NCI-H187 treated with DMSO at 0.1 percent for 48 hours (cell line): ENCODE measurements at places on chromosomes 16 and 17.

DNA sequence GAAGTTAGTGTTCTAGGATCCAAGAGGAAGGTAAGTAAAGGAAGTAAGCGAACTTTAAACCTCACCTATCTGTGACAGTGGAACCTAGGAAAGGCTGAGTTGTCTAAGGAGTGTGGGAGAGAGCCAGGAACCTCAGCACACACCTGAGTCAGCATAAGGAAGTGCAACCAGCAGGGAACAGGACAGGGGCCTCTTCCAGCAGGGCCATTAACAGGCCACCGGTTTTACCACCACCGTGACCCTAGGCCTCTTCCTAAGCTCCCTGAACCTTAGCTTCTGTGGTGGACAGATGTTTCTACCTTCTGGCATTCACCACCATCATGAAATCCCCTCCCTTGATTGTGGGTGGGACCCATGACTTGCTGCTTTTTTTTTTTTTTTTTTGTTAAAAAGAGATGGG lies 26.7 kb upstream of the GPATCH8 start:
- no peak for DNase-seq

DNA sequence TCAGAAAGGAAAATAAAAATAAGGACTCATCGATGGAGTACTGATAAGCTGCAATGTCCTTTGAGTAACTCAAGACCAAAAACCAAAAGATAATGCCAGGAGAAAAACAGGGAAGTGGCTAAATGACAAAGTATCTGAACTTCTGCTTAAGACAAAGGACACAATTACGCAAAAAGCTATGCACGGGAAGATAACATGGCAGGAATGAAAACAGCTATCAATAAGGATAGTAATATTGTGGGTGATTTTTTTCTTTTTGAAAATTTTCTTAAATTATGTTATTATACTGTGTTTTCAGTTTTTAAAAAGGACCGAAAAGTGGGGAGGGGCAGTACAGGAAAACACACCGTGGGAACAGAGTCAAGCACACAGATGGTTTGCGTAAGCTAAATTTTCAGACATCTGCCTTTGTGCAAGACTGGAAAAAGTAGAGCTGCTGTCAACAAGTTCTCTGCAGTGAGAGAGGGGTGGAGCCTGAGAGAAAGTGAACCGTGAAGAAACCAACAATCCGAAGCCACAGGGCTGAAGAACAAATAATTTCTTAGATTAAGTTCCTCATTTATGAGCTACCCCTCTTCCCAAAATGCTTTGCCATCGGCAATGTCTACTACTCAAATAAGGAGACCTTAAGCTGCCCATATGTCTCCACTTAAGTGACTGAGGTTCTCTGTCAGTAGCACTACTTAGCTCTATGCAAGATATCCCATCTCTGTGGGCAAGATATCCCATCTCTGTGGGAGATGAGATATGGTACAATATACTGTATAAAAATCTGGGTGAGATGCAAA lies 99.9 kb upstream of the CORO6 start:
- DNase-seq: no peak

DNA sequence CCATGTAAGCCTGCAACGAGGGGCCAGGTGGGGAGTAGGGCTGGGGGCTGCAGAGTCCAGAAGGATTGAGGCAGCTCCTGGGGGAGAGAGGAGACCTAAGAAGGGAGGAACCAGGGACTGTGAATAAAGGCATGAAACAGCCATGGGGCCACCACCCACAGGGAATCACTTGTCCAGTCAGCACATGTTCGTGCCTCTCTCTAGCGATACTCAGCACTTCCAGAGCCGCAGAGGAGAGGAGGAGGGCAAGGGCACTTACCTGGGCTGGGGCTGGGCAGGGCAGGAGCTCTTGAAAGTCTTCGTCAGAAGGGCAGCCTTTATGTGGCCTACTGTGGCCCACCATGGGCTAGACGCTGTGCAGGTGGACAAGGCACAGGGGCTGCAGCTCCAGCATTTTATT lies 24.2 kb downstream of the CACNA1G start:
- DNase-seq: no peak

- DNase-seq: no peak
Measured at GRCh38 chr17:37194208-37194607, 181.6 kb upstream of the C17orf78 start.

GRCh38 chr16:52553322-52553721 lies 6.4 kb upstream of the TOX3 start:
- DNase-seq: no peak

DNA sequence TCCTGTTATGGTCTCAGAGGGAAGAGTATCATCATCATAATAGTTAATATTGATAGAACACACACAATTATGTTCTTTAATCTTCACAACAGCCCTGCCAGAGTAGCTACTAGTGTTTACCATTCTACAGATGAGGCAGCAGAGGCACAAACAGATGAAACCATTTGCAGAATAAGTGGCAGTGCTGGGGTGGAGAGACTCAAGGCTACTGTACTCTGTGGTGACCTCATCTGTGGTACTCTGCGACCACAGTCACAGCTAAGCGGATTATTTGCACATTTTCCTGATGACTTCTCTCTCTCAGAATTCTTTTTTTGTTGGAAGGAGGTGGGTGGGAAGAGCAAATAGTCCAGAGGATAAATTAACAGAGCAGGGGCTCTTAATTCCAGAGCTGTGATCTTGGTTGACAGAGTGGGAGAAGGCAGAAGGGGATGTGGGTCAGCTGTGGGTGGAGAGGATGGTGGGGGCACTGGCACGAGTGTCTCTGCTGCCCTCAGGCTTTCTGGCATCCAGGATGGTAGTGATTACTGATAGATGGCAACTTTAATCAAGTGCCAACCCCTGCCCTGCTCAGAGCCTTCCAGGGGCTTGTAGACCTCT lies 41.8 kb downstream of the MRM1 start:
- DNase-seq: no peak

DNA sequence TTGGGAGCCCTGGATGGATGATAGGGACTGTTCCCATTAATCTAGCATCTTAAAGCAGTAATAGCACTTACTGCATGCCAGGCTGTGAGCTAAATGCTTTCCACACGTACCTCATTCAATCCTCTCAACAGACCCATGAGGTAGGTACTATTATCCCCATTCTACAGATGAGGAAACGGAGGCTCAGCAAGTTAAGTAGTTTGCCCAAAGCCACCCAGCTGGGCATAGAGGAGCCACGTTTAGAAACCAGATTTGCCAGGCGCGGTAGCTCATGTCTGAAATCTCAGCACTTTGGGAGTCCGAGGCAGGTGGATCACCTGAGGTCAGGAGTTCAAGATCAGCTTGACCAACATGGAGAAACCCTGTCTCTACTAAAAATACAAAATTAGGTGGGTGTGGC lies 2.0 kb upstream of the RAI1 start:
- no peak for DNase-seq

DNA sequence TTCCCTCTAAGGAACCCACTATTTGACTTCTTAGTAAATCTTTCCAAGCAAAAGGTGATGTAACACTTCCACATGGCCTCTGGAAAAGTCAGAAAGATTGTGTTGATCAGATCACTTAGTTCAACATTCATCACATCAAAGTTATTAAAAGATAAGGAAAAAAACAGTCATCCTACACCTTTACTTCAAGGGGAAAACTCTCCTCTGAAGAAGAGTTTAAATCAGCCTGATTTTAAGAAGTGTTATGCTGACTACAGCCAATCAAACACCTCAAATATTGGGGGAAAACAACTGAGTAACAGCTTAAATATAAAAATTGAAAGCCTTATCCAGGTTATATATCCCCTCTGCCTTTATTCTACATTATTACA lies 19.6 kb upstream of the COPRS start:
- DNase-seq: no peak

GRCh38 chr16:88601313-88602036 lies 31.3 kb downstream of the ZC3H18 start:
- DNase-seq: no peak

DNA sequence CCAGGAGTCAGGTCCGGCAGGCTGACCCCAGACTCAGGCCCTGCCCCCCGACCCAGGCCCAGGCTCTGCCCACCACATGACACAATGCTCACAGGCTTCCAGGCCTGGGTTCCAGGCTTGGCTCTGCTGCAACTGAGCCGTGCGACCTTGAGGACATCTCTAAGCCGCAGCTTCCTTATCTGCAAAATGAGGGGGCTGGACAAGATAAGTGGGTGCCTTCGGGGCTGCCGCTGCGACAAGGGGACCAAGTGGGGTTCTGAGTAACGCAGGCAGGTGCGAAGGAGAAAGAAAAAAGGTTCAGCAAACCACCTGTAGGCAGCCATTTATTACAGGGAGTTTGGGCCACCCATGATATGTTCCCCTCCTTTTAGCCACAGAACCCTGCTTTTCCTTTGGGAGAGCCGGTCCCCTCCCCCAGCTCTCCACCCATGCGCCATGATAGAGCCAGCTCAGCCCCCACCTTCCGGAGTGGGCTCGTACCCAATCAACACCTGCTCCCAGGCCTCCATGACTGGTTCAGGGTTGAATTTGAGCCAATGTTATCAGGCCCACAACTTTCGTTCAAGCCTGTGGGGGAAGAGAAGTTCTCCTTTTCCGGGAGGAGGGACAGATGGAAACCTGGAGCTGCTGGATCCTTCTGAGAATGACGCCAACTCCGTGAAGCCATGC lies 38.2 kb downstream of the RTN4RL1 start:
- DNase-seq: no peak

DNA sequence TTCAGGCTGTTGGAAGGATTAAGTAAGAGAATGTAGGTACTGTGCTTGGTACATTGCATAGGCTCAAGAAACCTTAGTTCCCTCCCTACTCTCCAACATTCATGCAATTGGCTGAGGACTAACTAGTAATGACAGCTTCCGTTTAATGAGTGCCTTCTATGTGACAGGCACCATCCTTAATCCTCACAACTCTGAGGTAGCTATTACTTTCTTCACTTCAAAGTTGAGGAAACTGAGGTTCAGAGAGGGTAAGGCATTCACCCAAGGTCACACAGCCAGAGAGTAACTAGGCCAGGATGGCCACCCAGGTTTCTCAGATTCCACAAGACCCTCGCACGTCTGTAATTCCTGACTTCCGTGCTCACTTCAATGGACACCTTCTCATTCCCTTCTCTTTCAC lies 22.2 kb downstream of the UNC119 start:
- DNase-seq: no peak

GRCh38 chr16:69217433-69217832 lies 30.5 kb downstream of the SNTB2 start:
- no peak for DNase-seq

- no peak for DNase-seq
Measured at GRCh38 chr16:87173294-87173893, 143.8 kb downstream of the C16orf95 start.

- DNase-seq: no peak
Measured at GRCh38 chr16:29712809-29713208, 33.0 kb downstream of the C16orf54 start.

GRCh38 chr16:50741225-50741780 lies 583 bp upstream of the CYLD start:
- no peak for DNase-seq

- no peak for DNase-seq
Measured at GRCh38 chr17:34067011-34067410, 188.1 kb upstream of the CCL2 start.

DNA sequence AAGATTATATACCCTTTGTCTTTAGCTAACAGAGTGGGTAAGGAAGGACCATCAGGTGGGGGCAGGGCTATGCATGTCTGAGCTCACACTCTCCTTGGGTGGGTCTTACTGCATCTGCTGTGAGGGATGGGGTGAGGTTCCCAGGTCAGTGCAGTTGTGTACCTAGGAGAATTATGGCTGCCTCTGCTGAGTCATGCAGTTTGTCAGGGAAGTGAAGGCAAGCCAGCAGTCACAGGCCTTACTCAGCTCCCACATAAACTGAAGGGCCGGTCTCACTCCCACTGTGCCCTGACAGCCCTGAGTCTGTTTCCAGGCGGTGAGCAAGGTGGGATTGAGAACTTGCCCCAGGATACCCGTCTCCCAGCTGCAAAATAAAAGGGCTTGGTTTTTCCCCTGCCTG lies 328.6 kb downstream of the MAP2K6 start:
- no peak for DNase-seq

DNA sequence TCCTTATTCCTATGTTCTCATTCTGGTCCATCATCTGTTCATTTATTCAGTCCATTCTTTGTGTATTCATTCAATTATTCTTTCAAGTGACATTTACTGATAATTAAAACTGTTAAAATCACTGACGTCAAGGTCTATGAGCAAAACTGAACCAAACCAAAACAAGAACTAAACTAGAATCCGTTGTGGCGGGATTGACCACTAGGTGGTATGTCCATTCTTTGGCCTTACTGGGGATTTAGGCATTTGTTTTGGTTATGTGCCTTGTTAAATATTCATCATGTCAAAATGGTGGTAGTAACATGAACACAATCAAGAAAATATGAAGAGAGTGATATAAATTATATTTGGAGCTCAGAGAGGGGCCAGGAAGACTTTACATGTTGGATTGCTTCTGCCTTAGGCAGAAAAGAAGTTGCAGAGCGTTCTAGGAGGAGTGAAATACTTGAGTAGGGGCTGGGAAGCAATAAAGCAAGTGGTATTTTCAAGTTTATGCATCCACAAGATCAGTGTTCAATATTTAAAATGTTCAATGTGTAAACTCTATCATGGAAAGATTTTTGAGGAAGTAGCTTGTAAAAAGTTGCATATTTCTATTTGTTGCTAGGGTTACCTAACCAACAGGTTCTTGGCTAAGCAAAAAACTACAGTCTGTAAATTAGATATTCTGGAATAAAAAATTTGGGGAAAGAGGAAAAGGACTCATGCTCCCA lies 129.0 kb downstream of the CDH13 start:
- no peak for DNase-seq

GRCh38 chr16:11563493-11564040 lies 23.2 kb downstream of the LITAF start:
- no peak for DNase-seq

GRCh38 chr17:13346081-13346533 lies 255.6 kb downstream of the HS3ST3A1 start:
- no peak for DNase-seq

- no peak for DNase-seq
Measured at GRCh38 chr17:32658470-32659418, 172.0 kb downstream of the CDK5R1 start.

DNA sequence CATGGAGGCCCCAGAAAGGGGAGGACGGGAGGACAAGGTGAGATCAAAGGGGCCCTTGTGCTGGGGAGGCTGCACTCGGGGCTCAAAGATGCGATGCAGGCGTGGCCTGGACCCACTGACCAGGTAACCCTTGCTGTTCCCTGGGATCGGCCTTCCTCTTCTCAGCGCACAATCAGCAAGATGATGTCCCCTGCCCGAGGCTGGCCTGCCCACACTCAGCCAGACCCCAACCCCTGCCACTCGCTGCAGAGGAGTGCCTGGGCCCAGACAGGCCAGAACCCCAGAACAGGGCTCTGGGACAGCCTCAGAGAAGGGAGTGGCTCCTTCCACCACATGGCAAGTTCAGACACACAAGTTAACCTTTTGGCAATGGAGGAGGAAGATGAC lies 14.8 kb downstream of the KIFC3 start:
- DNase-seq: no peak

GRCh38 chr17:20191056-20191455 lies 181.9 kb downstream of the SPECC1 start:
- no peak for DNase-seq

GRCh38 chr16:25109643-25110042 lies 1.9 kb upstream of the LCMT1 start:
- DNase-seq: no peak

DNA sequence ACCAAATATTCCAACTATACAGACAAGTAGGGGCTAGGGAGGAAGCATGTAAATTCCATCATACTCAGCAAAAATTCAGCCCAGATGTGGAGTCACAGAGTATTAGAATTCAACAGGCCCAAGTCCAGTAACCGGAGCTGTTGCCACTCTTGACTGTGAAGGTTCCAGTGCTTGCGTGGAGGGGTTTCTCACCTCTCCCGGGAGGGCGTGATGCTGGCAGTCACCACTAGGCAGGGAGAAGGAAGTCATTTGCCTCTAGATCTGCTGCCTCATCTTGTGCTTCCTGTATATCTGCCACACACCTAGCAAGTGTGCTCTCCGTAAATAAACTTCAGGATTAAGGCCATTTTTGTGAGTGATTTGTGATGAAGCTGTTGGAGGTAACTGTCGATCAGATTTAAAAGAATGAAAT lies 1.0 kb upstream of the CKLF start:
- DNase-seq: no peak
